ENCODE measurements at places on chromosomes 11 and 22. TPM values are rescaled to one million over a fixed set of nuclear protein-coding genes. Genes with fewer than 3 reads are reported as not detected.

DNA sequence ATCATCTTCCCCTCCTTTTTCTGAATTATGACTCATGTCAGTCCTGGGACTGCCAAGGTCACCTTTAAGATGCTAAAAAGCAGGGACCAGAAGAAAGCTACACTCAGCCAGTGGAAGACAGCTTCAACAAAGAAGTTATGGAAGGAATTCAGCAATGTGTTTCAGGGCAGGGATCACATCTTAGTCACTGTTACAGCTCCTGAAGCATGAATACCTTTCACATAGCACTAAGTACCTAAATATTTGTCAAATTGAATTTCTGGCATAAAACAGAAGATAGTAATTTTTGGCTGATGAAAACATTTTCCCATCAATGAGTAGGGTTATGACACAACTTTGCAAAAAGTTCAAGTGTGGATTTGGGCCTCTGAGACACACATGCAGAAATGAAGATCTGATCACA, 5.2 kb downstream of the DDB1 start:
- no peak for DNase-seq

DNA sequence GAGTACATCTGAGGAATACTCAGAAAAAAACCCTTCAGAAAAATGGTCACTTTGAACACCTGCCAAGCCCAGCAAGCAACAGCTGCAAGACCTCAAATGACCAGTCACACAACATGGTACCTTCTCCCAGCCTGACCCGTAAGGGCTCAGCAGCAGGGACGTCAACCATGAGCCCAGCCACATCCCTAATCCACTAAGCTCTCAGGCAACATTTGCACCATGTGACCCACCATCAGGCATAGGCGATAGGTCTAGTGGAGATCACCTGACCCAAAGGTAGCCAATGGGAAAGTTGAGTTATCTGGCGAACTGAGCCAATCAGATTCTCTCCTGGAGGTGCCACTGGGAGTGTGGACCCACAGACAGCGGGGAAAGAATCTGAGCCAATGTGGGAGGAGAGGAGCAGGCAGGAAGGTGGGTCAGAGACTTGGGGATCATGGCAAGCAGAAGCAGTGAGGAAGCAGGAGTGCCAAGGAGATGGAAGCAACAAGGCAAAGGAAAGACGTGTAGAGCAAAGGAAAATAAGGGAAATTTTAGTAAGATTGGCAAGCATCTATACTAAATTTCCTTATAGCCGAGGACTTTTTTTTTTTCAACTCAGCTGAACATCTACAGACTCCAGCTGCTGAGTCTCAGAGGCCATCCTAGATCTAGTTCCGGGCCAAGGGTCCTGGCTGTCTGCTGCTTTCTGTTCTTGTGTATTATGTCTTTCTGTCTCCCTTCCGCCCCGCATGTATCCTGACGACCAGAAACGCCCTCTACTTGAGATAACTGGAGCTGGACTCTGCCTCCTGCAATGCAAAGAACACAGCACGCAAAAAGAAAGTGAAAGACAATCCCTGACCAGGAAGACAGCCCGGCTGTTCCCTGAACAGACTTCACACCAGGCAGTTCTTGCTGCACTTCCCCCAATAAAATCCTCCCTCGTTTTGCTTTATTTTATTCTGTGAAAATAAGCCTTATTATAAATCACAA, 11.0 kb upstream of the PLAAT2 start:
- no peak for DNase-seq

DNA sequence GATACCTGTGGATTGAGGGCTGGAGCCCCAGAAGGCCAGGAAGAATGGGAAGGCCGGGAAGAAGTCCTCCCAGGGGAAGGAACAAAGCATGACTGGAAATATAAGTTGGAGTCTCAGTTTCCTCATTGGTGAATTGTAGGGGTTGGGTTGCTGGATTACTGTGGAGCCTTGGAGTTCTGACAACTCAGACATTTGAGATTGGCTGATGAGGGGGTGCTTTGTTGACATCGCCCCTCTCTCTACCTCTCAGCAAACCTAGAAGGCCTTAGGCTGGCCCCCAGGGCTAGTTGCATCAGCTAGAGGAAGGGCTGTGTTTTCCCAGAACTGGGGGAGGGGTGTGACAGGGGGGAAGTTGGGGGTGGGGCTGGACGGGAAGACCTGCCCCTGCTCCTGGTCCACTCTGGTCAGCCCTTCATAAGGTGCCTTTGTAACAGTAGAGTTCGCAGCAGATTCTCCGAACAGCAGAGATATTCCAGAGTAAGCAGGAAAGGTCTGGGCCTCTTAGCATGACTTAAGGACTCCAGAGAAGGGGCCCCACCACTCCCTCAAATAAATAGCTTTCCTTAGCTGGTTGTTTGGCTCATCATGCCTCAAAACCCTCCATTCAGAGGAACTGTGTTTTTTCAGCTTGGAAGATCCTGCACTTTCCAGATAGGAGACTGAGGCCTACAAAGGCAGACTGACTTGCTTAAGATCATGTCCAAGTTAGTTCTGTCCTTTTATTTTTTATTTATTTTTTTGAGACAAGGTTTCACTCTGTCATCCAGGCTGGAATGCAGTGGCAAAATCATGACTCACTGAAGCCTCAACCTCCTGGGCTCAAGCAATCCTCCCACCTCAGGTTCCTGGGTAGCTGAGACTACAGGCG, 12.5 kb upstream of the THRSP start:
- DNase-seq: no peak

- DNase-seq: no peak
Observed at GRCh38 chr22:48651981-48652538, 1175.6 kb downstream of the BRD1 start.

DNA sequence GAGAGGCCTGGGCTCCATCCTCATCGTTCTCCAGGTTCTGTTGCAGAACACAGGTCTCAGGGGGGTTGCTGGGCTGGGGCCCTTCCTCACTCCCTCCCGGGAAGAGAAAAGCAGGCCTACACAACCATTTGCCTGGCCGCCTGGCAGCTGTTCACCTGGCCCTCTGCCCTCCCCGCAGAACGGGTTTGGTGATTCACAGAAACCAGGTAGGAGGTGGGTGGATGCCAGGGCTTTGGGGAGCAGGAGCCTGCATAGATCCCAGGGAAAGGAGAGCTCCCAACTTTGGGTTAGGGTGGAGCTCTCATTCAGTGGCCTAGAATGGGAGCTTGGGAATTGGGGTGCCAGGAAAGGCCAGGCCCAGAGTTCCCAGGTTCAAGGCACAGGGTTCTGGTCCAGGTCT, 995 bp downstream of the TMEM134 start:
- DNase-seq: no peak

ANO5 gene
- total RNA-seq: 3.5 TPM

GRCh38 chr11:29227811-29228210, 789.0 kb downstream of the KCNA4 start:
- no peak for DNase-seq

DNAJB7 gene
- total RNA-seq: not detected

CDC42EP1 gene
- 59.3 TPM for total RNA-seq

LBHD1 gene
- 5.1 TPM for total RNA-seq

All from posterior vena cava (tissue), 2 donors.